ENCODE measurements at places on chromosomes 6 and 20.

- no peak for DNase-seq
Measured at GRCh38 chr20:61659246-61659993, 406.3 kb downstream of the TAF4 start.

- no peak for DNase-seq
Measured at GRCh38 chr20:49367113-49367512, 89.3 kb upstream of the ZNFX1 start.

- no peak for DNase-seq
Measured at GRCh38 chr20:61436667-61437279, 184.7 kb downstream of the CDH4 start.

DNA sequence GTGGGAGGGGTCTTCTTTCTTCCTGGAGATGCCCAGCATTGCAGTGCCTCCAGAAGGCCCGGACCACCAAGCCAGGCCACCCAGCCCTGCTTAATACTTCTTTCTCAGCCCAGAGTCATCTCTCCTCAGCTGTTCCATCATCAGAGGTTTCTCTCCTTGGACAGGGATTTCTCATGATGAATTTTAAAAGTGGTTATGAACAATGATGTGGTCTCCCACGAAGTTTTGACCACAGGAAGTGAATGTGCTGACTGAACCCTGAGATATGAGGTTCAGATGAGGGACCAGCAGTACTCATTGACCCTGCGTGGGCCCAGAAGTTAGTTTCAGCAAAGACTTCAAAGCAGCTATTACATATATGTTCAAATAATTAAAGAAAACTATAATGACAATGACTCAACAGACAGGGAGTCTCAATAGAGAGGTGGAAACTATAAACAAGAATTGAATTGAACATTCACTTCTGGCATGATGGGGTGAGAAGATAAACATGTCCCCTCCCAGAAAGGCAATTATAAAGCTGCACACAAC is 114.5 kb upstream of the SLC22A16 start:
- no peak for DNase-seq

- no peak for DNase-seq
Measured at GRCh38 chr20:6075428-6076219, 21.8 kb upstream of the LRRN4 start.

GRCh38 chr6:13638626-13639025 is 23.5 kb downstream of the NOL7 start:
- DNase-seq, result no peak

GRCh38 chr20:14950633-14951032 is 613.2 kb upstream of the FLRT3 start:
- DNase-seq, result no peak
